Fibroblast of skin of right biceps (primary cell): ENCODE measurements at places on chromosomes 1 and 21.

GRCh38 chr1:186183219-186183618 is 191.8 kb downstream of the TPR start:
- peak; percentile 86 for DNase-seq

DNA sequence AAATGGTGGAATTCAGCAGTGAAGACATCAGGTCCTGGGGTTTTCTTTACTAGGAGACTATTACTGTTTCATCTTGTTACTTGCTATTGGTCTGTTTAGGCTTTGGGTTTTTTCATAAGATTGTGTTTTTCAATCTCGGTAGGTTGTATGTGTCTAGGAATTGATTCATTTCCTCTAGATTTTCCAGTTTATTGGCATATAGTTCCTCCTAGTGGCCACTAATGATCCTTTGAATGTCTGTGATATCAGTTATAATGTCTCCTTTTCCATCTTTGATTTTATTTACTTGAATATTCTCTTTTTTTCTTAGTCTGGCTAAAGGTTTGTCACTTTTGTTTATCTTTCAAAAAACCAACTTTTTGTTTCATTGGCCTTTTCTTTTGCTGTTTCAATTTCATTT is 233.0 kb downstream of the RWDD3 start:
- DNase-seq: no peak

GRCh38 chr1:32684167-32684811 is 18.3 kb downstream of the SYNC start:
- peak; percentile 20 for DNase-seq

DNA sequence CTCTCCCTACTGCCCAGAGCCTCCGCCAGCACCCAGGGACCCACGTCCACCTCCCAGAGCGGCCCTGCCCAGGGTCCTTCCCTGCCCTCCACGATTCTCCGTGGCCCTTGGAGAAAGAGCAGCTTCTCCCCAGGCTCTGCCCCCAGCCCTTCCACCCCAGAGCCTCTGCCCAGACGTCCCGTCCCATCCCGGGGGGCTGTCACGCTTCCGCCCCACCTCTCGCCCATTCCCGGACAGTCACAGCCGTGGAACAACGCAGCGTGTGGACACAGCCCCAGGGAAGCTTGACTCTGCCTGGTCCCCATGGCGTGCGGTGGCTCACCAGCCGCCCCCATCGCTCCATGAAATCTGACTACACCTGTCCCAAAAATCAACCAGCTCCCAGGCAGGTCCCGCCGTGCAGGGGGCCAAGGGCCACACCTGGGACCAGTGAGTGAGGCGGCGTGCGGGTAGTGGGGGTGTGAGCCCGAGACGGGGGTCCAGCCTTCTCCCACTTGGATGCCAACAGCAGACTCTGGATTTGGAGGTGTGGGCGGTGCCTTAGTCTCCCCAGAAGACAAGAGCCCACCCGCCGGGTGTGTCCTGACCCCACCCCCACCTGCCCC is 12.5 kb upstream of the TTLL10 start:
- no peak for DNase-seq

DNA sequence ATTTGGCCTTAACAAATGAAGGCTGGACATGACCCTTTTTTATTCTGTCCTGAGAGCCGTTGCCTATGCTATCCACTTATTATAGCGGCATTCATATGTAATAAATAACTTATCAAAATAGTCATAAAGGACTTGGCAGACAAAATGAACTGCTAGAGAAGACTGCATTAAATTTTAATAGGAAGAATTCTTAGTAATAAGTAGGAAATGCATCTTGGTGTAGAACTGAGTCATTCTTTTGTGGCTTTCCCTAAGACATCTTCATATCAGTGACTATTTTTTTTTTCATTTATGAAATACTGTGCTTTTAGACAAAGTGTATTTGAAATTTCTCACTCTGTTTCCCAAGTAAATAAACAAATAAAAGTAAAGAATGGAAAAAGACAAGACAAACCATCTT is 45.6 kb downstream of the PBX1 start:
- peak; percentile 74 for DNase-seq

DNA sequence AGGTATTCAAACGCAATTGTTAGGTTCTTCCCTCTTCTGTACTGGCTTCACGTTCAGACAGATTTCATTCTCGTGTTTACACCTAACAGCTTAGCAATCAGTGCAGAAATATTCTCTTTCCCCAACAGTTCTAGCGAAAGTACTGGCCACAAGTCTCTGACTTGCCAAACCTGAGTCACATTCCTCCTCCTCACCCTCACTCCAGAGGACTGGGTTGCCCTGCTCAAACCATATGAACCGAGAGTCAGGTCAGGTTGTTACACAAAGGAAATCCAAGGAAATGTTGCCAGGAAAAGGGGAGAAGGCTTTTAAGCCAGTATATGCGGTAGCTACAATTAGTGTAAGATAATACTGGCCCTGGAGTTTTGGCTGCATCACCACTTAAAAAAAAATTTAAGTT is 282.5 kb downstream of the RGS7 start:
- no peak for DNase-seq

DNA sequence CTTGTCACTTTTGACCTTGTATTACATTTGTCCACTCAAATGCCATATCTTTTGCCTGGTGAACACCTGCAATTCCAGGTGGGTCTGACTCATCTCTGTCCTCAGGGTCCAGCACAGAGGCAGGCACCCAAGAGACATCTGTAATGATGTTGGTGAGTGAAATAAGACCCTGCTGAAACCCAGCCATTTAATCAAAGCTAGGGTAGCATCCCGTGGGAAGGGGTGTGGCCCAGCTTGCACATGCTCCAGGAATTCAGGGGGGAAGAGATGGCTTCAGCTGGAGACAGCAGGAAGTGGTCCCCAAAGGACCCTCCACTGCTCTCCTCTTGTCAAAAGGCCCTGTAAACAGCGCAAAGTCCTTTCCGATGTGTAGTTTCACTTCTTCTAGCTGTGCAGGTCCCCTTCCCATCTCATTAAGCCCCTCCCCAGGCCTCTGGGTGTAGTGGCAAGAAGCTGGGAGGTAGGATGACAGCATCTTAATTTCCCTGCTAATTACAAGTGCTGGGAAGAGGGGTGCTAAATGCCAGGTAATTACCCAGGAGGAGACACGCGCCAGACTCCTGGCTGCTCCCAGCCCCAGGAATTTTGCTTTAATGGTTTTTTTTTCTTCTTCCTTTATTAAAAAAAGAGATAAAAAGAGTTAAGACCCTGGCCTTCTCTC is 54.4 kb upstream of the TRABD2B start:
- DNase-seq: peak; percentile 38

- no peak for DNase-seq
Measured at GRCh38 chr1:117815926-117816325, 113.5 kb downstream of the GDAP2 start.

- DNase-seq: peak; percentile 37
Measured at GRCh38 chr1:58290685-58291372, 255.7 kb downstream of the OMA1 start.

DNA sequence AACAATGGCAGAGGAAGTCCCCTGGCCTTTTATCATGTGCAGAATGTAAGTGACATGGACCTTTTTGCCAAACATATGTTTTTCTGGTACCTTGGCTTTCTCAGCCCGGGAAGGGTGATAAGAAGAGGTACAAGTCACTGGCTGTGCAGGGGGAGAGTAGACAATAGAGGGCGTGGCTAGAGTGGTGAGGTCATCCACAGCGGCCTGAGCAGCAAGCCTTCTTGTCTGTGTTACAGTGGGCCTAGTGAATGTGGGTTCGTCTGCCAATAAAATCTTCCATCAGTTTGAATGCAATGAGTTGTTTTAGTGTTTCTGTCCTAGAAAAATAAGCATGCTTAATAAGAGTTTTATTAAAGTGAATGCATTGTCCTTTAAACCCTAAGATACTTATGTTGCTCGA is 59.0 kb upstream of the PGD start:
- peak; percentile 47 for DNase-seq

DNA sequence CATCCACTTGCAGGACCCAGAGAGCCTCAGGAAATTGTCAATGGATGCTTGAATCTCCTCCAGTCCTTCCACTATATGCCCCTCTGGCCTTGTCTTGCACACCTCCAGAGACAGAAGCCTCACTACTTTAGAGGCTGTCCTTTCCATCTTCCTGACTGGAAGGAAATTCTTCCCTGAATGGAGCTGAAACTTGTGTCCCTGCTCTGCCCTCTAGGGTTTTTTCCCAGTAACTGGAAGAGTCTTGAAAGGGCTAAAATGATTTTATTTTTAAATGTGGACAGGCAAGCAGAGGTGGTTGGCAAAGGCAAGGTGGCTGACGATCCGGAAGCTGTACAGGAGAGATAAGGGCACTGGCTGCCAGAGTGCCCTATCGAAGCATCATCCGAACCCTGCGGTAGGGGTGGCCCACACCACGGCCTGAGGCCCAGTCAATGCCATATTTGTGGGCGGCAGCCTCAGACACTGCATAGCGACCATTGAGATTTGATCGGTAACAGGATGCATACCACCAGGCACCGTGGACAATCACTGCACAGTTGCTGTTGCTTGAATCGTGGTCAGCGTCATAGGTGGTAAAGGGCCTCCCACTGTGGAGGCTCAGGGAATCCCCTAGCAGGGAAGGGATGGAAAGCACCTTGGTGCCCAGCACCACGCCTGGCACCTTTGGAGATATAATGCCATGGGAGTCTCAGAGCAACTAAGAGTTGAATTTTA is 2.3 kb upstream of the MAP3K6 start:
- no peak for DNase-seq

DNA sequence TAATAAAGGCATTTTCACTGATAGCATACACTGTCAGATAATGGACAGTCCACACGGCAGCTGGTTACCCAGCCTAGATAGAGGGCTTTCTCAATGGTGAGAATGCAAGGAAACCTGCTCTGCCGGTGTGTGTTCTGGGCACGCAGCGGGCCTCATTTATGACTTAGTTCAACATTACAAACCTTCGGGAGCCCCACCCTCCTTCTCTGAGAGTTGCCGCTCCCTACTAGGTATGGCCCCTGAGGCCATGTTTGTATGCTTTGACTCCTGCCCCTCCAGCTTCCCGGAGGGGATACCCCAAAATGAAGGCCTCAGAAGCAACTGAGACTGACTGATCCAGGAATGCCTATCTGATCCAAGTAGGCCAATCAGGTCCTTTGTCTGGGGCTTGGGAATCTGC is 17.2 kb upstream of the FABP3 start:
- no peak for DNase-seq

GRCh38 chr1:35691080-35691479 is 27.6 kb downstream of the C1orf216 start:
- DNase-seq: no peak

- DNase-seq: no peak
Measured at GRCh38 chr21:40002978-40003377, 135.7 kb downstream of the PCP4 start.

GRCh38 chr1:224529844-224530243 is 86.3 kb upstream of the CNIH3 start:
- DNase-seq: no peak

- no peak for DNase-seq
Measured at GRCh38 chr1:168096296-168097165, 40.2 kb downstream of the GPR161 start.

DNA sequence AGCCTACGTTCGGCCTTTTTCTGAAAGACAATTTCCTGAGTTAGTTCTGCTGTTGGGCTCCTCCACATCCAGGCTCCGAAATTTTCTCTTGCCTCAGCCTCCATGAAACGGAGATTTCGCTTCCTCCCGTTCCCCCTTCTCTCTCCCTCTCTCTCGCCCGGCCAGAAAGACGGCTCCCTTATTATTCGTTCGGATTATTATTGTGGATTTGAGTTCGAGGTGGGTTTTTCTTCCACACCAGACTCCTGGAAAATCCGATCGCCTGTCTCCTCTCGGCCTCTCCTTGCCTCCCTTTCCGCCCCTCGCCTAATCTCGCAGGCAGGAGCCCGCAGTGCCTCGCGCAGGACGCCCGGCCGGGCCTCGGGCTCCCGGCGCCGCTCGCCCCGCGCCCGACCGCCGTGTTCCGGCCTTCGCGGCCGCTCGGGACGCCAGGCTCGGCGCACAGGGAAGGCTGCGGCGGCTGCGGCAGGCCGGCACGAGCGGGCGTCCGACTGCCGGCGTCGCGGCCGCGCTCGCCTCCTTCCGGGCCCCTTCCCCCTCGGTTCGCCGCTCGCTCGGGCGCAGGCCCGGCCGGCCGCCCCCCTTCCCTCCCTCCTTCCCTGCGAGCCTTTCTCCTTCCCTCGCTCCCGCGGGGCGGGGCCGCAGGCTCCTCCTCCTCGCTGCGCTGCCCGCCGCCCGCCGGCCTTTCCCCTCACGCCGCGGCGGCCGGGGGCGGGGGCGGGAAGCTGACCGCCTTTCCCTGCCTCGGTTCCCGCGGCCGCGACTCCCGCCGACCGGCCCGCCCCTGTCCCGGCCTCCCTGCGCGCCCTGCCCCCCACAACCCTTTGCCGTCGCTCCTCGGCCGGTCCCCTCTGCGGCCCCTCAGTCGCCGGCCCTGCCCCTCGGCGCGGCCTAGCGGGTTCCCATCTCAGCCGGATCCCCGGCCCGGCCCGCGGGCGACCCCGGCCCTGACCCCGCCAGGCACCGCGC is at the start of gene ARHGEF11:
Gene ARHGEF11 (minus strand): TSS at position 493 of the 969 bp plus-strand sequence. CDS start 1,412 bp downstream, outside the sequence.
- peak; percentile 92 for DNase-seq

DNA sequence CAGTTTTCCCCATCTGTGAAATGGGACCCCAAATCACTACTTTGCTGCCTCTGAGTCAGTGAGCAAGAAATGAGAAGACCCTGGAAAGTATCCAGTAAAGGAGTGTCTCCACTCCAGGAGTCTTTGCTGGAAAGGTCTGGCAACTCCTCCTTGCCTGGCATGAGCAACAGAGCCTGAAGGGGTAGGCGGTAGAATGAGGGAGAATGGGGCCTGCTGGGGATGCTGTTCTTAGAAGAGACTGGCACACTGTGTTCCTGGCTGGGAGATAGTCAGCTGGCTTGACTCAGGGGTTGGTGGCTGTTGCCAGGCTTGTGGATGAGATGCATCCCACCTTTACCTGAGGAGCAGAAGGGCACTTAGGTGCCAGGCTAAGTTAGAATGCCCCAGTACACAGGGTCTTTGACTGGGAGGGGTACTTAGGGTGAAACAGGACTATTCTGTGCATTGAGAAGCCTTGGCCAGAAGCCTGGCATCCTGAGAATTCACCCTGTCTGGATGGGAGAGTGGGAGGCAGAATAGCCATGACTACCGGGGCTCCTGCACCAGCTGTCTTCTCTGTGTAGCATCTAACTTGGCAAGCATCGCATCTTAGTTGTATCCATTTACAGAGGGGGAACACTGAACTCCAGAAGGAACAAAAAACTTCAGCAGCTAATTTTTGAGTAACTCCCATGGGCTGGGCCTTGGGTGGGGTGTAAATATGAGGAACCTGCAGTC is 2.5 kb downstream of the MFSD2A start:
- DNase-seq: no peak

DNA sequence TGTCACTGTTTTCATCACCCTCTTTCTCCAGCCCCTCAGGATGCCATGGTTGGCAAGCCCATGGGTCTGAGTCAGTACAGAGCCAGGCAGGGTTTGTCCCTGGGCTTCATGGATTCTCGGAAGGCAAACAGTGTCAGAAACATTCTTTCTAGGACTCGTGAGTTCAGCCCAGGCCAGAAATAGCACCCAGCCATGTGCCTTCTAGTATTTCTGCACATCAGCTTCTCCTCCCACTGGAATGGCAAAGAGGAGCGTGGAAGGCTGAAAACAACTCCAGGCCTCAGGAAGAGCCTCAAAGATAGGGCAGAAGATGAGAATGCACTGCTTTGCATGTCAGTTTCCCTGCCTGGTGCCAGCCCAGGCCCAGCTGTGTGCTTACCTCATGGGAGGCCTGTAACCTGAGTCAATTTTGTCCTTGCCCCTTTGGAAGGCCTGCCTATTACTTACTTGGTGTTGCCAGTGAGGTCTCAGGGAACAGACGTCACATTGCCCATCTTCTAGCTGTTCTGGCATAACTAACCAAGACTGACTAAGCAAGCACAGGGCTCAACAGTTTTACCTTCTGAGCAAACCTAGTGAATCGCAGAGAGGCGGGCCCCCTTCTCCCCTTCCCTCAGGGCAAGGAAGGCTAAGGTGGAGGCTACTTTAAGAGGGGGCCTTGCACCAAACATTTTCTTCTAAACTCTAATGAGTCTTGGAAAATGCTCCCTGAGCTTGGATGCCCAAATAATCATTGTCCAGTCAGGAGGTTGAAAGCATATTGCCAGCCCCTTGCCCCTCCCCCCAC is 42.4 kb downstream of the GLUL start:
- DNase-seq: no peak
